ENCODE measurements at places on chromosomes 4 and X.

DNA sequence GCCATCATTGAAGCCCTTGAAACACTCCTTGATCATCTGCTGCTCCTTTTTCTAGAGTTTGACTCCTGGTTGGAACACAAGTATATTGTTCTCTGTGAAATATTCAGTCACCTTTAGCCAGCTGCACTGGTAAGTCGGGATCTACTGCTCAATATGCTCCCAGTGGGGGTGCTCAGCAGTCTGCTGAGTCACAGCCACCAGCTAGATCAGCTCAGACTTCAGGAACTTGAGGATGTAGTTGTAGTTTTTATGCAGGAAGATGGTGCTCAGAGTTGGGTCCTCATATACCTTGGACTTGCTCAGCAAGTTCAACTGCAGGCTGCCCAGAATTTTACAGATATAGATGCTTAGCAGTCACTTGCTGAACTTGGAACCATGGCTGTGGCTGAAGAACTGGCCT lies 202.5 kb upstream of the RPL34 start:
- DNase-seq, result no peak

DNA sequence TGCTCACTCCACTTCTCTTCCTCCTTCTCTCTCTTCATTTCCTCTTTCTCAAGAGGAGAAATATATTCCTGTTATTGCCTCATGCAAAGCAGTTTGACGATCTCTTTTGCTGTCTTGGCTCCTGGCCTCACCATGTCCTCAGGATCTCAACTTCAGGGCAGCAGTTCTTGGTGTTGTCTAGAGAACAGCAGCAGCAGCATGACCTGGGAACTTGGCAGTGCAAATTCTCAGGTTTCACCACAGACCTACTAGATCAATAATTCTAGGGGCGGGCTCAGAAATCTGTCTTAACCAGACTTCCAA lies 193.4 kb upstream of the EDNRA start:
- DNase-seq, result no peak

DNA sequence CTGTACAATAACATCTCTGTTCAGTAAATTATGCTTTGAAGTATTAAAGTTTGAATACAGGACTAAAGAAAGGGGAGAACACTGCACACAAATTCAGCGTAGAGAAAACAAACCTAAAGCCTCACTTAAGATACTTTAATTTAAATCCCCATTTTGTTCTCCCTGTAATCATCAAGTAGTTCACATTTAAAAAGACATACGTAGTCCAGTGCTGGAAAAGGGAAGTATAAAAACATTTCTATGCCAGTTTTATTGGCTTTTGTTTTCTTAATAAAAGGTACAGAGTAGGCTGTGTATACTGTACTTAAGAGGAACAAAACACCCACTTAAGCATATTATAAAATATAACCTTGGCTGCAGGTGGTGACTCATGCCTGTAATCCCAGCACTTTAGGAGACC lies 101.6 kb downstream of the FGF16 start:
- DNase-seq, result no peak

- DNase-seq, result peak; percentile 33
Measured at GRCh38 chr4:151034829-151035228, 19.7 kb upstream of the LRBA start.

GRCh38 chrX:139429913-139430312 lies 100.6 kb upstream of the F9 start:
- DNase-seq, result no peak

DNA sequence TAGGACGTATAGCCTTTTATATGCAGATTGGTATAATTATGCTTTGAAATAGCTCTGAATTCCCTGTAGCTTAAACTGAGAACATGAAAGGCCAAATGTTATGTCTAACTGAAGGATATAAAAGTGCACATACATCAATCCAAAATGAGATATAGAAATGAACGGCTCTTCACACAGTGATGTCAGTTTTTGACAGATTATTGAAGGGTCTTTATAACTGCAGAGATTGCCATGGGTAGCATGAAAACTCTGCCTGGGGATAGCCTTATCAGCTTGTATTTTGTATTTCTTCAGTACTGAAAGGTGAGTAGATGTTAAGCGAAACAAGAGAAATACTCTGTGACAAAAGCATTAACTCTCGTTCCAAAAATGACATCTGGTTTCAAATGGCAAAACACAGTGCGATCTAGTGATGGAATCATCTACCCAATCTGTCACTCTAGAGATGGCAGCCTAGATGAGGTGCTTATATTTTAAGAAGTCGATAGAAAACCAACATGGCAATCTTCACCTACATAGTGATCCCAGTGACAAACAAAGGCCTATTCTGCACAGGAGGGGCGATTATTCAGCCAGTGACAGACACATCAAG lies 59.7 kb downstream of the PCDH10 start:
- no peak for DNase-seq

GRCh38 chrX:23503835-23504539 lies 163.3 kb upstream of the PRDX4 start:
- DNase-seq, result peak; percentile 85

DNA sequence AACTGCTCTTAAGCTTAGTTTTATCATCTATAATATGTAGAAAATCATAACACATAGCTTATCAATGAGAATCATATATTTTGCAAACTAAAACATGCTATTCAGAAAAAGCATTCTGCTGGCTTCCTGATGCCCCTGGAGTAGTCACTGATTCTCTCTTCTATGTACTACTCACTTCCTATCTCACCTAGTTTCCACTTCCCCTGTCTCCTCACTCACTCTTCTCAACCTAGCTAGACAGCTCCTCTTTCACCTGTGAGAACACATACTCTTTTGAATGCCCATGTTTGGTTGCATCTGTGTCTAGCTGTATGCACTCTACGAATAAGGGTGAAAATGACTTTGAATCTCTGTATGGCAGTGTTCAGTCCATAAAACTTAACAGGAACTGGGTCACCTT lies 9.3 kb downstream of the TMEM144 start:
- DNase-seq, result no peak

DNA sequence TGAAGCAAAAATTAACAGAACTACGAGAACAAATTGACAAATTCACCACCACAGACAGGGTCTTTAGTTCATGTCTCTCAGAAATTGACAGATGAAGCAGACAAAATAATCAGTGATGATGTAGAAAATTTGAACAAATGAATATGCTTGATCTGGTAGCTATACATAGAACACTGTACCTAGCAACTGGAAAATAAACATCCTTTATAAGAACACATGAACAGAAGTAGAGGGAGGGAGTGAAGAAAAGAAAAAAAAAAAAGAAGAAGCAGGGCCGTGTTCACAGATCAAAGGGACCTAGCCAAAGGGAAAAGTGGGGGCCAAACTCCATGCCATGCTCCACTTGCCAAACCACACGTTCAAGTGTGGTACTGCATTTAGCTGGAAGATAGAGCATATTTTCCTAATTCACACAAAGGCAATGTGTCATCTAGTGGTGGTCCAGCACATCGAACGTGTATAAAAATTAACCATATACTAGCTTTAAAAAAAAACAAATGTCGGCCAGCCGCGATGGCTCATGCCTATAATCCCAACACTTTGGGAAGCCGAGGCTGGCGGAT lies 5.6 kb upstream of the THOC2 start:
- no peak for DNase-seq

DNA sequence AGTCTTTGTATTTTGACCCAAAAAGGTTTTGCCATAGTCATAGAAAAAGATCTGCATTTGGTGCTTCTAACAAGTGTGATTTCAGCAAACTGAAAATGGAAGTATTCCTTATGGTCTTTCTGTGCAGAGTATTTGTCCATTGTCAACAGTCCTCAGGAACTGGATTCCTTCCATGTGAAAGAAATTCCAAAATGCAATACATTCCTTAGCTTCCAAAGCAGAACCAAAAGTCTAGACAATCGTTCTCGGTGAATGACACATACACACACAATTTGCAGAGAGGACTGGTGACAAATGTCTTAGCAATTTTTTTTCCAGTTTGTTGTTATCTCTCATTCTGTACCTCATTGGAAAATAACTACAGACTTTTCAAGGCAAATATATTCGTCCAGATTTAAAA lies 562.2 kb upstream of the SLIT2 start:
- DNase-seq, result no peak
